ENCODE measurements at places on chromosomes 13 and 19. TPM values are rescaled to one million over a fixed set of nuclear protein-coding genes. Genes with fewer than 3 reads are reported as not detected.
A peak's percentile ranks its signal among the peaks of the same experiment; 100 is the strongest.

The CEACAM5 gene
- polyA plus RNA-seq = 0.14 TPM

- no peak for DNase-seq
Observed at GRCh38 chr13:110136660-110137585, 170.0 kb downstream of the COL4A1 start.

The FBXO27 gene
- 1.5 TPM for polyA plus RNA-seq

The KL gene
- 3.0 TPM for polyA plus RNA-seq

DNA sequence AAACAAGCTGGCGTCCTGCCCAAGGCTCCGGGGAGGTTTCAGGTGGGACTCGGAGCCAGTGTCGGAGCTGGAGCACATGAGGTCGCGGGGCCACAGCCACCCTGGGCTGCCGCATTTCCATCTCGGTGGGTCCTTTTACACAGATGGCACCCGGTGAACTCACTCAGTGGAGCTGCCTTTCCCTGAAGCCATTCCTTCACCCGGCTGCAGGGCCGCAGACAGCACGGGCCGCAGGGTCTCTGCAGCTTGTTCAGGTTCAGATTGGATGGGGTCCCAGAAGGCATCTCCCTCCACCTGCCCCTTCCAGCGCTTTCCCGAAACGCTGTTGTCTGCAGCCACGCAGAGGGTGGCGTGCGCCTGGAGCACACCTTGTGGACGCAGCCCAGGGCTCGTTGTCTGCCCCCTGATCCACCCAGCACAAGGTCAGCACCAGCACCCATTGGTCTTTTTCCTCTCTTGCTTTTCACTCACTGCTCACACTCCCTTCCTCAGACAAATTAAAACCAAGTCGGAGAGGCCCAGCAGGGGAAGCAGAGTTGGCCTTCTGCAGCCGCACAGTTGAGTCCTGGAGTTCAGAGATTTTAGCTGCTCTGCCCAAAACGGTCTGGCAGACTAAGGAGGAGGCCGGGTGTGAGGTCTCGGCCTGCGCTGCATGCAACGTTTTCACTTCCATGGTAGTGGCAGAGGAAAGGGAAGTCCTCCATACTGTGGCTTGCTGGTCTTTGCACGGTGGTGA lies 18.1 kb downstream of the MCF2L start:
- DNase-seq = no peak

The KLK5 gene
- not detected for polyA plus RNA-seq

The ZNF574 gene
- polyA plus RNA-seq = 9.9 TPM

The ZNF66 gene
- polyA plus RNA-seq = 1.6 TPM

- no peak for DNase-seq
Observed at GRCh38 chr19:54485851-54486250, 12.8 kb upstream of the CDC42EP5 start.

The NPAS1 gene
- polyA plus RNA-seq = 2.7 TPM

- no peak for DNase-seq
Observed at GRCh38 chr13:51828730-51829567, 16.0 kb downstream of the TMEM272 start.

- DNase-seq = peak; percentile 9
Observed at GRCh38 chr19:53466726-53467484, 628 bp upstream of the ZNF813 start.

DNA sequence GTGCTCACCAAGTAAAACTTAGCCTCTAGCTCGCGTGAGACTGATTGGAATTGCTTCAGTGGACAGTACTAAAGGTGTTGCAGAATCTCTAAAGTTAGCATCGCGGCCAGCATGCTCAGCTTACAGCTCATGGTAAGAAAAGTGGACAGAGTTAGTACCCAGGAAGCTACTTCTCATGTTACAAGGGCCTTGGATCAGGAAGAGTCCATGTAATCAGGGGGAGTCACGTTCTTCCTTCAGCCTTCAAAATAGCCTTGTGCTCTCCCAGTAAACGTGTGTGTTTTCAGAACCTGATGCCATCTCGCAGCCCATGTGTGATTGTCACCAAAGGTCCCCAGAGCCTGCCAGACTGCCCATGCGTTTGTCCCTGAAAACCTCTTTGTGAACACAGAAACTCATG lies 195.8 kb upstream of the RNF113B start:
- peak; percentile 62 for DNase-seq

- no peak for DNase-seq
Observed at GRCh38 chr19:42301646-42302203, at the start of gene PRR19. PRR19 (plus strand) TSS chr19:42302132; CDS start chr19:42309585, 7,453 bp downstream.

GRCh38 chr13:39272994-39273393 lies 234.7 kb downstream of the NHLRC3 start:
- DNase-seq = no peak

DNA sequence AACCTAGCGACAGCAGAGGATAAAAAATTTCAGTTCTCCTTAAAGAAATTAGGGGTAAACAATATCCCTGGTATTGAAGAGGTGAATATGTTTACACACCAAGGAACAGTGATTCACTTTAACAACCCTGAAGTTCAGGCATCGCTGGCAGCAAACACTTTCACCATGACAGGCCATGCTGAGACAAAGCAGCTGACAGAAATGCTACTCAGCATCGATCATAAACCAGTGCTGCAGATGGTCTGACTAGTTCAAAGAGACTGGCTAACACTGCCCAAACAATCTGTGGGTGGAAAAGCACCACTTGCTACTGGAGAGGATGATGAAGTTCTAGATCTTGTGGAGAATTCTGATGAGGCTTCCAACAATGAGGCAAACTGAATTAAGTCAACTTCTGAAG lies 19.9 kb upstream of the ACOD1 start:
- DNase-seq = no peak
